ENCODE measurements at places on chromosomes 1 and 21.

GRCh38 chr1:194014014-194014413 is 827.6 kb upstream of the B3GALT2 start:
- no peak for DNase-seq

DNA sequence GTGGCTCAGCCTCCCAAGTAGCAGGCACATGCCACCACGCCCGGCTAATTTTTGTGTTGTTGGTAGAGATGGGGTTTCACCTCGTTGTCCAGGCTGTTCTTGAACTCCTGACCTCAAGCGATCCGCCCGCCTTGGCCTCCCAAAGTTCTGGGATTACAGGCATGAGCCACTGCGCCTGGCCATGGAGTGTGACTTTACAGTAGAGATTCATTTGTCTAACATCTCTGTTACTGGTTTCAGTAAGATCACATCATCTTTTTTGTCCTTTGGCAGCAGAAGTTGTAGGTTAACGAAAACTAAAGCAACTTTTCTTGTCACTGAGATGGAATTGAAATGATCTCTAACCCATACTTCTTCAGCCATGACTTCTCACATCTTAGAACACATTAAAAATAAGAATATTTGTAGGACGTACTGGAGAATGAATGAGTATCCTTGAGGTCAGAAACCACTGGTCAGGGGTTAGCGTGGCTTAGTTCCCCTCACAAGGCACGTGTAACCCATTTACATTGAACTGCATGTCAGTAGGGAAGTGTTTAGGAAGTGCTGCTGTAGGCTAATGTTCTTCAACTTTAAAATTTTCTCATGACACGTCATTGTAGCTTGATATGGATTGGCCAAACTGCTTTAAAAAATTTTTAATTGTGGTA is 75.9 kb downstream of the CAMTA1 start:
- no peak for DNase-seq

- no peak for DNase-seq
Measured at GRCh38 chr21:44874240-44874496, 678 bp upstream of the PTTG1IP start.

GRCh38 chr1:155463865-155464650 is 98.5 kb downstream of the ASH1L start:
- no peak for DNase-seq

DNA sequence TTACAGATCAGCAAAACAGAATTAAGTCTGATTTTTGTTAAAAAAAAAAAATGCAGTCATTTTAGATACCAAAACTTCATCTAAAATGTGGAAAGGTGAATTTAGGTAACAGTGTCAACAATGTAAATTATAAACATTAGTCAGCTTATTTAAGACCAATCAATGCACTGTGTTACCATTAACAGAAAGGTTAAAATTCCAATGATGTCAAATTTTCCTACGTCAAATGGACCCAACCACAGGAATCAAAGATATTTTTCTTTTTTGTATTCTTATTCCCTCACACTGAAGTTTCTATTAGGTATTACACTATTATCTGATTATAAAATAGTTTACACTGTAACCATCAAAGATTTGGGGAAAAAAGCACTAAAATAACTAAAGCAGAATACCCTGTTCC is 6.5 kb downstream of the ARHGAP29 start:
- no peak for DNase-seq

DNA sequence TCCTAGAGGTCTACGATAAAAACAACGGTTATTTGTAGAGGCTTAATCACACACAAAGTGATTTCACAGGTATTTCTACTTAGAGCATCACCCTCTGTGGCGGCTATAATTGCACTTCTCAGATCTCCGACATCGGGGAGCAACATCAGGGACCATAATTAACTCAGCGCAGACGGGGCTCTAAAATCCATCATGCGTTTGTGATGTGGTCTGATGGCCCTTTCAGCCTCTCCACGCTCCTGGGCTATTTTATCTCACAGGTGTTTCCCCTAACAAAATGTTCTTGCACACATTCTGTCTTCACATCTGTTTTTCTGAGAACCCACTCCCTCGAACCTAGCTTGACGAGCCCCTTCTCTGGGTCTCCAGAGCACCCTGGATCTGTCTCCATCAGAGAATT is 146.3 kb upstream of the DUSP10 start:
- DNase-seq: no peak

DNA sequence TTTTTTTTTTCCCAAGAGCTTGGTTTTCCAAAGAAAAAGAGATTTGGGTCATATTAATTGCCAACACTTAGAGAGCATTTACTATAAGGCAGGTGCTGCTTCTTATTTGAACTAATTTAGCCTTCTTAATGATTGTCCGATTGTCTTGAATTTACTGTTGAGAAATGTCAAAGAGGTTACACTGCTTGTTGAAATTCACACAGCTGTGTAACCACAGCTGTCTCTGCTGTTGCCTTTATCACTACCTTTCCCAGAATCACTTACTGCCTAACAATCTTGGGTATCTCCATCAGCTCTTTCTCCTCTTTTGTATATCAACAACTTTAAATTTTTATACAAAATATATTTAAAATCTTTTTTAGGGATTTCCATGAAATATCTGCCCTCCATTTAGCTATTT is 115.6 kb downstream of the UCHL5 start:
- DNase-seq: no peak

DNA sequence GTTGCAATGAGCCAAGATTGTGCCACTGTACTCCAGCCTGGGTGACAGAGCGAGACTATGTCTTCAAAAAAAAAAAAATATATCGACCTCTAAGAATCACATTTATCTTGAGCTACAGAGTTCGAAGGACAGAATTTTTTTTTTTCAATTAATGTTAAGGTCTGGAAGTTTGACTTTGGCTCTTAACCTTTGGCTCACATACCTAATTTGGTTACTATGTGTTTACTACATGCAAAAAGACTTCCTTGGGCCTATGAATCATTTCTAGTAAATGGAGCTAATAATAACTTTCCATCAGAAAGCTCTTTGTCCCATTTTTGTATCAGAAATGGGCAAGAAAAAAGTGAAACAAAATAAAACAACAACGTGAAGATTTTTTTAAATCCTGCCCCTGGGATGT is 351.2 kb downstream of the SMYD3 start:
- DNase-seq: no peak

DNA sequence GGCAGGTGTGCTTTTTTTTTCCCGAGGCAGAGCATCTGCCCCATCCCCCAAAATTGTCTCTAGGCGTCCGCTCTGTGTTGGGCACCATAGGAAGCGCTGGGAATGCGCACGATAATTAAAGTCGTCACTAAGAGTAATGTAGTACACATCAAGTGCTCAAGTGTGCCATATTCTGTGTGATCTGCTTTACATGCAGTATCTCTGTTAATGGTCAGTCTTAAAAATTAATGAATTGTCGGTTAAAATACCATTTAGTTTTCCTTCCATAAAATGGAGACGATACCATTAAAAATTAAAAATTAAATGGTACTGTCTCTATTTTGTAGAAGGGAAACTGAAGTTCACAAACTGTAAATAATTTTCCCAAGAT is 544 bp upstream of the CCT8 start:
- no peak for DNase-seq

GRCh38 chr1:10525208-10525607 is 50.5 kb downstream of the PEX14 start:
- no peak for DNase-seq

GRCh38 chr1:204277563-204278219 is 63.9 kb upstream of the GOLT1A start:
- DNase-seq: no peak

DNA sequence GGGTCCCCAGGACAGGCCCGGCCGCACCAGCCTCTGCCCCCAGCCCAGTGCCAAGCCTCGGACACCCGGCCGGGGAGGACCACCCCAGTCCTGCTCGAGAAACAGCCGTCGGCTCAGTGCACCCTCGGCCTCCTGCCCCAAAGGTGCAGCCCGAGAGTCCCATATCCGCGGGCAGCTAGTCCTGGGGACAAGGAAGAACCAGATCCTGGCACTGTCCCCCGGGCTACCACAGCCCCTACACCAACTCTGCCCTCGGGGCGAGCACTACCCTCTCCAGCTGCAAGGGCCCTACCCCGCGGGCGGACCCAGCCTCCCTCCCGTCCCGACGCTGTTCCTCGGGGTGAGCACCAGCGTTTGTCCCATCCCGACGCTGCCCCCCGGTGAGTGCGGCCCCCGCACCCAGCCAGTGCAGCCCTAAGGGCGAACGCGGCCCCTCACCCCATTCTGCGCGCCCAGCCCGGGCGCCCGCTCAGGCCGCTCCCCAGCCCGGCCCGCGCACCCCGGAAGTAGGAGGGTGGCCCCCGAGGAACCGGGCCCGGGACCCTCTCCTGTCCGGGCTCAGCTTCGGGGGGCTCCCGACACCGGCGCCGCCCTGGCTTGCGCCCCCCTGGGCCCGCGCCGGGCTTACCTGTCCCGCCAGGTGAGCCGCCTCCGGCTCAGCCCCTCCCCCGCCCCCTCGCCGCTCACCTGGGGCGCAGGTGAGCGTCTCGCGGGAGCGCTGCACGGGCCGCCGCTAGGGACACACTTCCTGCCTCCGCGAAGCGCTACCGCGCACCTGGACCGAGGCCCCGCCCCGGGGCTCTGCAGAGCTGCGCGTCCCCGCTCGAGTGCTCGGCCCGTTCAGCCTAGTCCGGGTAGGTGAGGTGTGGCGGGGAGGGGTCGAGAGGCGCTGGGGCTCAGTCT is at the start of gene KDF1:
Gene KDF1, minus strand, starts transcription at position 747 of the 903 bp plus-strand sequence. CDS start 8,088 bp downstream, outside the sequence.
- peak; percentile 19 for DNase-seq

GRCh38 chr1:7921796-7922195 is 18.8 kb downstream of the TNFRSF9 start:
- DNase-seq: no peak

- no peak for DNase-seq
Measured at GRCh38 chr1:173042806-173043205, 7.9 kb downstream of the TNFSF18 start.

GRCh38 chr1:155219592-155220031 is 11.1 kb downstream of the MTX1 start:
- no peak for DNase-seq

DNA sequence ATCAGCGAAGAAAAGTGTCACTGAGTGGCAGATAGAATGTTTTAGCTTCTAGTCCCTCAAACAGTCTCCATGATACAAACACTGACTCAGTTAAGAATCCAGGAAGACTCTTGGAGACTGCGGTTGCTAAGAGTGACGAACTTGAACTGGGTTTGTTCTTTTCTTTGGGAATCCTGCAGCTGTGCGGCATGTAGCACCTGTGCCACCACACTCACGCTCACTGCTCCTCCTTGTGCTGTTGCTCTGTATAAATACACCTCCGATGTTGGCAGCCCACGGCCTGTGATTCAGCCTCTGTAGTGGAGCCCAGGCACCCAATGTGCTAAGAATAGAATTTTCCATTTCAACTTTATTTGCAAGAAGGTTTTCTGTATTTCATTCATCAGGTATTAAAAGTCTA is 5.5 kb upstream of the PPIE start:
- DNase-seq: no peak

- no peak for DNase-seq
Measured at GRCh38 chr1:106225403-106225802, 831.1 kb upstream of the PRMT6 start.

DNA sequence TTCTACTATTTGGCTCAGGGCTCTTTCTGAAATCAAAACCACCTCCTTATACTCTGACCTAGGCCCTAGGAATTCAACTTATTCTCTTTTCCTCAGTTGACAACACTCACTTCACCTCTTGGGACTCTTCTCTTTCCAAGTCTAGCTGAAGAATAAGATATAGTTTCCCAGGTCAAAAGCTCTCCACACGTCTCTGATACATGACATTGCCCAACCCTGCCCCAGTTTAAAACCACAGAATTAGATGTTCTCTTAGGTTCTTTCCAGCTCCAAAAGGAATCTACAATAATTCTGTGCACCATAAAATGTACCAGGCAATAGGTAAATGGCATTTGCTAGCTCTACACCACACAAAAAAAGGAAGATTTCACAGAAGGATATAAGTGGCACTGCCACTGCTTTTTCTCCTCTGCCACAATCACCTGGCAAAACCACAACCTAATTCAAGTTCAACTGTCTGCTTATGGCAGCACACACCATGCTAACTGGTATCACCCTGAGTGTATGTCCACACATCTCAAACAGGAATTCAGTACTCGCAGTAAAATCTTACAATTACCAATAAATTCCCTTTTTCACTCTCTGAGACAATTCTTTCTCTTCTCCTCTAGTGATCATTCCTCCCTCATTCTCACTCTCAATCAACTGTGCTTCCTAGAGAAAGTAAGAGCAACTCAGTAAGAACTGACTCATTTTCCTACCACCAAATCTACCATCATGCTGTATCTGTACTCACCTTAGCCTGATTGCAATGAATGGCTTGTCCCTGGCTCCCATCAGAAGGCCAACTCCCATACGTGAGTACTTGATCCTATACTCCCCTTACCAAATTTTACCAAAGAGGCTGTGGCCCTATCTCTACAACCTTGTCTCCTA is 27.3 kb downstream of the ZBTB8OS start:
- no peak for DNase-seq

DNA sequence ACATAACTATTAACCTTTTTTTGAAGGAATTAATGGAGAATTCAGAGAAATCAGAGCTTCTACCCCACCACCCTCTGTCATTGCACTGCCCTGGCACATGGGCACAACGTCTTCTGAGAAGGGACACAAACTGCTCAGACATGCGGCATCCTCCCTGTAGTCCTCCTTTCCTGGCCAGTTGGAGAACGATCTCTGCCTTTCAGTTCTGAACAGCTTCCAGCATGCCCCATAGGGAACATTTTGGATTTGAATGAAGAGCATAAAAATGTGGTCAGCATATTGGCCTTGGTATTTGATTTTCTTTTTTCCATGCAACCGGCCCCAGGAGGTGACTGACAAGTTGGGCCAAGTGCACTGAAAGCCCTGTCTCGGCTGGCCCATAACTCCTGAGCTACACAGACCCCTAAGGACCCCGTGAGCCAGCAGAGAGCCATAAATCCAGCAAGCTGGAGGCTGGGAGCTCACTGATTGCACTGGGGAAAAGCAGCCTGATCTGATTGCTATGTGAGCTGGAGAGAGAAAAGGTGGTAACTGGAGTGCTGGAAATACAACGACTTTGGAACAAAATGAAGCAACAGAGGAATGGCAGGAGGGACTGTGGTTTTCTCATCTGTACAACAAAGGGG is 10.9 kb upstream of the BLACAT1 start:
- no peak for DNase-seq

DNA sequence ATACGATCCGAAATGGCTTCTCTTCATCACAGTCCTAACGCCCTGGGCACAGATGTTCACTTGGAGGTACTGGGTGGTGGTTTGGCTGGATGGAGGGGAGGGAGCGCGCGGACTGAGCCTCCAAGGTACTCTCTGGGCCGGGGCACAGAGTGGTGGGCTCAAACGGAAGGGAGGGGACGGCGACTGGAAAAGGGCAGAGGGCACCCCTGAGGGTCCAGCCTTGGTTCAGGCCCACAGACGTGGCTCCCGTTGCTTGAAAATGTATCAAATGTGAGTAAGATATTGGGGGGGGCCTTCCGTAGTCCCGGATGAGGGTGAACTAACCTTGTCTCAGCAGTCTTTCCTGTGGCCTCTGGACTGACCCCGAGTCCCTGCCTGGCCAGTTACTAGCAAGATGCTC is 463 bp downstream of the IL12RB2 start:
- no peak for DNase-seq

GRCh38 chr1:55402142-55402541 is 187.0 kb upstream of the USP24 start:
- DNase-seq: no peak

GRCh38 chr21:42619166-42619565 is 34.3 kb upstream of the PDE9A start:
- no peak for DNase-seq

- no peak for DNase-seq
Measured at GRCh38 chr1:168636642-168637111, 60.3 kb downstream of the XCL1 start.

- no peak for DNase-seq
Measured at GRCh38 chr1:213274140-213274539, 223.1 kb downstream of the RPS6KC1 start.
